Right lobe of liver (tissue), 6 donors: ENCODE measurements at places on chromosomes 3 and 15. TPM values are rescaled to one million over a fixed set of nuclear protein-coding genes. Genes with fewer than 3 reads are reported as not detected.

DNA sequence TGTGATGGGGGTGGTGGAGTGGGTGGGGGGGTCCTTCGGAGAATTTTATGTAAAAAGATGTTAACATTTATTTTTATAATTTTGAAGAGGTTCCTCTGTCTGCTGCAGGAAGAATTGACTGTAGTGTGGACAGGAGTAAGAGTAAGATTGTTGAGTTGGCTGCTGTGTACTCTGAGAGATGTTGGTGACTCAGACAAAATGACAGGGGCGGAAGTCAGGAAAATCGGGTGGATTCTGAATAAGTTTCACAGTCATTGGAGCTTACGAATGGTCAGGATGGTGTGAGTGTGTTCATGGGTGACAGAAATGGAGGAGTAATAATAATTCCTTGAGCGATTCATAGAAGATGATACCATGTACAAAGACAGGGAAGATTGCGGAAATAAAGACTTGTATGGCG is 420.0 kb downstream of the ROBO2 start:
- H3K27me3 ChIP-seq = no peaks in the 10 kb centered on the region
- DNase-seq = no peak
- no peak overlapping the region for H3K27ac ChIP-seq

- no peaks in the 10 kb centered on the region for H3K4me1 ChIP-seq
- H3K36me3 ChIP-seq = no peaks in the 10 kb centered on the region
- H3K27ac ChIP-seq = no peak overlapping the region
- no peak overlapping the region for H3K4me3 ChIP-seq
These were observed 1.5 kb downstream of the SLC6A11 start for GRCh38 chr3:10817506-10817905.

- H3K27ac ChIP-seq = no peak overlapping the region
- no peaks in the 10 kb centered on the region for H3K27me3 ChIP-seq
- no peak overlapping the region for H3K4me3 ChIP-seq
- H3K4me1 ChIP-seq = peaks cover 16% of the 10 kb centered on the region
- no peak for DNase-seq
These were observed 13.7 kb downstream of the PDHB start for GRCh38 chr3:58419780-58420507.

DNA sequence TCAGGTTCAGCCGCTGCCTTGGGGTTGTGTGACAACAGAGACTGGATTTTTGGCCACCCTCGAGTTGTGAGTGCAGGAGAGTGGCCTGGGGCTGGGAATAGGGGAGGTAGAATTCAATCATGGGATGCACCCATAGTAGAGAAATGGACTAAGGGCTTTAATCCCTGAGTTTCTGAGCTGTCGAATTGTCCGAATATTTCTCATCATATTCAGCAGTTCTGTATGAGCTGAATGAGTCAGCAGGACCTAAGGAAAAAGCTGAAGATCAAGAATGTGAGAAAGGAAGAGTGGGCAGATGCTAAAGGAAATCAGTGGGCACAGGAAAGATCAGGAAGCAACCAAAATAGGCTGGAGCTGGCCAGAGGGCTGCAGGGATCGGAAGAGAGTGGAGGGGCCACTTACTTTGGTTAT is 44.4 kb upstream of the SACM1L start:
- DNase-seq = no peak
- H3K27me3 ChIP-seq = no peaks in the 10 kb centered on the region
- peaks cover 1% of the 10 kb centered on the region for H3K4me1 ChIP-seq
- no peaks in the 10 kb centered on the region for H3K36me3 ChIP-seq
- H3K27ac ChIP-seq = peak overlapping the region; percentile 66

- H3K27ac ChIP-seq = no peak overlapping the region
- no peak for DNase-seq
- H3K27me3 ChIP-seq = no peaks in the 10 kb centered on the region
- no peaks in the 10 kb centered on the region for H3K36me3 ChIP-seq
- H3K4me1 ChIP-seq = no peaks in the 10 kb centered on the region
These were observed 137.3 kb upstream of the UBE2E1 start for GRCh38 chr3:23668430-23668904.

DNA sequence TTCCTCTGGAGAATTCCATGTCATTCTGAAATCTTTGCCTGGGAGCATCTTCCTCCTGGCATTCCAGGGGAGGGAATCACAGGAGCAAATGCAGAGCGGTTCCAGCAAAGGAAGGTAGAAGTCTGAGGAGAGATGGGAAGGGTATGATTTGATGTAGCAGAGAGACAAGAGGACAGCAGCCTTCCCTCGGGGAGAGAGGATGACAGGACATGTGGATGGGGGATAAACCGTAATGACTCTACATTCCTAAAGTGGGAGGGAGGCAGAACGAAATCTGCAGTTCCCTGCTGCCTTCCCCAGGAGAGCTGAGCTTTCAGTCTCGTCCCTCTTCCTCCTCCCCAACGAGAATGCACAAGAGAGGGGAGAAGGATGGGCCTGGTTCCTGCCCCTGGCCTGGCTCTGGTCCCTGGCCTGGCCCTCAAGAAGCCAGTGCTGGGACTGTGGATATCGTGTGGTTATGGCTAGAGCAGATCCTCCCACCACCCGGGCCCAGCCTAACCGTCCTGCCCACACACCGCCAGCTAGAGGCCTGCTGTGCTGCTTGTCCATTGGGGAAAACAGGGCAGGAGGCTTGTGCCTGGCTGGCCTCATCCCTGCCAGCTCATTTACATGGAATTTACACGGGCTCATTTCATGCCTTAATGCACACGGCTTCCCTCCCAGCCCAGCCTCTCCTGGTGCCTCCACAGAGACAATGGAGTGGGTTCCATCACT is 26.6 kb downstream of the SEMA7A start:
- H3K27me3 ChIP-seq = no peaks in the 10 kb centered on the region
- H3K4me3 ChIP-seq = no peak overlapping the region
- no peaks in the 10 kb centered on the region for H3K4me1 ChIP-seq
- no peak for DNase-seq

GRCh38 chr3:150444371-150444770 is 36.3 kb downstream of the TSC22D2 start:
- H3K27ac ChIP-seq = no peak overlapping the region
- H3K4me1 ChIP-seq = peaks cover 5% of the 10 kb centered on the region
- no peak overlapping the region for H3K4me3 ChIP-seq
- no peaks in the 10 kb centered on the region for H3K27me3 ChIP-seq

GRCh38 chr15:88741671-88742070 is 61.6 kb upstream of the ACAN start:
- no peak overlapping the region for H3K27ac ChIP-seq
- no peak overlapping the region for H3K4me3 ChIP-seq
- H3K27me3 ChIP-seq = no peaks in the 10 kb centered on the region

GRCh38 chr3:38610436-38610835 is 39.1 kb downstream of the SCN5A start:
- H3K36me3 ChIP-seq = no peaks in the 10 kb centered on the region
- H3K4me3 ChIP-seq = no peak overlapping the region
- H3K4me1 ChIP-seq = no peaks in the 10 kb centered on the region
- no peak overlapping the region for H3K27ac ChIP-seq
- no peaks in the 10 kb centered on the region for H3K27me3 ChIP-seq
- no peak for DNase-seq

GRCh38 chr3:55770077-55770476 is 283.0 kb upstream of the WNT5A start:
- no peak for DNase-seq
- H3K4me3 ChIP-seq = no peak overlapping the region
- H3K27ac ChIP-seq = no peak overlapping the region
- H3K27me3 ChIP-seq = no peaks in the 10 kb centered on the region
- no peaks in the 10 kb centered on the region for H3K4me1 ChIP-seq

DNA sequence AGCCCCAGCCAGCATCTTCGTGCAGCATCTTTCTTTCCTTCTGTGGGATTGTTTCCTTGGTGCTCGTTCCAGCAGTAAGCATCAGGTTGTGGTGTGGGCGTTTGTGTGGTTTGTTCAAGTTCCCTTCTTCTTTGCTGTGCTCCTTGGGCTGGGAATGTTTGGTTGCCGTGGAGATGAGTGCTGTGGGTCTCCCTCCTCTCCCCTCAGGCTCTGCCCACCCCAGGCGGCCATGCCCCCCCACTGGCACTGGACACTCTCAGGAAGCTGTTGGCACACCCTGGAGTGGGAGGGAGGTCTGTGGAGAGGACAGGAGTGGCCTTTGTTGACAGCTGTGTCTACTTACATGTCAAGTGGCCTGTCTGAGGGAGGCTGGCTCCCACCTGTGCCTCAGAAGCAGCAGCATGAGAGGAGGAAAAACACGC is 46.5 kb upstream of the SACM1L start:
- H3K4me3 ChIP-seq = no peak overlapping the region
- no peak for DNase-seq
- no peaks in the 10 kb centered on the region for H3K36me3 ChIP-seq
- peak overlapping the region; percentile 92 for H3K27ac ChIP-seq
- H3K4me1 ChIP-seq = peaks cover 90% of the 10 kb centered on the region

DNA sequence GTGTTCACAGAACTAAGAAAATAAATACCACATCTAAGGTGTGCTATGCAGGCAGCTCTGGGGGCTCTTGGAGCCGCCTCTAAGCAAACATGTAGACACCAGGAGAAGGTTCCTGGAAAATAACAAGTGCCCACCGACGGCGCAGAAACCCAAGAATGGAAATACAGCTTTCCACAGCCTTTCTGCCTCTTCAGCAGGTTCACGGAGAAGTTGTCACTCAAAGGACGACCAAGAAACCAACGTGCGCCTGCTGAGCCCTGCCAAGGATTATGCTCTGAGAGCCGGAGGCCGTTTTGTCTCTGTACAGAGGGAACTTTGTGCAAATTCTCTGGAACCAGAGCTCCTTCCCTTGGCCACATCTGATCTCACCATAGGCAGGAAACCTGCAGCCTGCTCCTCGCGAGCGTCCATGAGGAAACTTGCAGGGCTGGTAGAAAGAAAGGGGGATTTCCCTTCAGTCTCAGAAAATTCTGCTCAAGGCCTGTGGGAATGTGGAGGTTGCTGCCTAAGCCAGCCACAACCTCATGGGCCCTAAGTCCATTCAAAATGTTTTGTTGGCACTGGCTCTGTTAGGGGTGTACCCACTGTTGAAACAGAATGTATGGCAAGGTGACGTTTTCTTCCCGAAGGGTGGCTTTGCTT is 40.6 kb upstream of the ETV5 start:
- DNase-seq = no peak
- no peak overlapping the region for H3K4me3 ChIP-seq
- H3K4me1 ChIP-seq = no peaks in the 10 kb centered on the region
- H3K27ac ChIP-seq = no peak overlapping the region
- H3K36me3 ChIP-seq = no peaks in the 10 kb centered on the region

- DNase-seq = no peak
- no peaks in the 10 kb centered on the region for H3K36me3 ChIP-seq
- no peaks in the 10 kb centered on the region for H3K27me3 ChIP-seq
- H3K4me1 ChIP-seq = no peaks in the 10 kb centered on the region
- H3K4me3 ChIP-seq = no peak overlapping the region
These were observed 121.5 kb downstream of the SLC9A9 start for GRCh38 chr3:143726727-143727126.

DNA sequence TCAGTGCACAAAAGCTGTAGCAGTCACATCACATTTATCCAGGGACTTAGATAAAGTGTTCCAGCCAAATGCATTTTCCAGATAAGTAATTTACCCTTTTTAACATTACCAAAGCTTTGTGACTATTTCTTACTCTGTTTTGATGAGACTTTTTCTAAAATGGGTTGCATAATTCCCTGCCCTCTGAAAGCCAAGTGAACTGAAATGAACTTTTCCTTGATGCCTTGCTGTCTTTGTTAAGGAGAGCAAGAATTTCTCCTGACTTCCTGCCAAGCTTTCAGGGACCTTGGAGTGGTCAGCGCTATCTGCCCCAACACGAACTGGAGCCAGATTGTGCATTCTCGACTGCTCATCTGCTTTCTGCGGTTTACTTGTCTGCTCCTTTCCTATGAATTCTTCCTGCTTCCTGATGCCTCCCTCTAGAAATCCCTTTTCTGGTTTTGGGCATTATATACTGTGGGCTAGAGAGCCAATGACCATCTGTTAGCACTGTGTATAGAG is 34.8 kb downstream of the EIF4E3 start:
- H3K27me3 ChIP-seq = no peaks in the 10 kb centered on the region
- no peaks in the 10 kb centered on the region for H3K36me3 ChIP-seq
- no peaks in the 10 kb centered on the region for H3K4me1 ChIP-seq
- no peak overlapping the region for H3K27ac ChIP-seq
- DNase-seq = no peak

GRCh38 chr15:41969851-41970431 is 2.4 kb downstream of the EHD4 start:
- DNase-seq = no peak
- H3K36me3 ChIP-seq = no peaks in the 10 kb centered on the region
- no peaks in the 10 kb centered on the region for H3K4me1 ChIP-seq
- H3K4me3 ChIP-seq = no peak overlapping the region

GRCh38 chr3:17235310-17235709 is 350.6 kb downstream of the PLCL2 start:
- no peak for DNase-seq
- H3K4me3 ChIP-seq = no peak overlapping the region

DNA sequence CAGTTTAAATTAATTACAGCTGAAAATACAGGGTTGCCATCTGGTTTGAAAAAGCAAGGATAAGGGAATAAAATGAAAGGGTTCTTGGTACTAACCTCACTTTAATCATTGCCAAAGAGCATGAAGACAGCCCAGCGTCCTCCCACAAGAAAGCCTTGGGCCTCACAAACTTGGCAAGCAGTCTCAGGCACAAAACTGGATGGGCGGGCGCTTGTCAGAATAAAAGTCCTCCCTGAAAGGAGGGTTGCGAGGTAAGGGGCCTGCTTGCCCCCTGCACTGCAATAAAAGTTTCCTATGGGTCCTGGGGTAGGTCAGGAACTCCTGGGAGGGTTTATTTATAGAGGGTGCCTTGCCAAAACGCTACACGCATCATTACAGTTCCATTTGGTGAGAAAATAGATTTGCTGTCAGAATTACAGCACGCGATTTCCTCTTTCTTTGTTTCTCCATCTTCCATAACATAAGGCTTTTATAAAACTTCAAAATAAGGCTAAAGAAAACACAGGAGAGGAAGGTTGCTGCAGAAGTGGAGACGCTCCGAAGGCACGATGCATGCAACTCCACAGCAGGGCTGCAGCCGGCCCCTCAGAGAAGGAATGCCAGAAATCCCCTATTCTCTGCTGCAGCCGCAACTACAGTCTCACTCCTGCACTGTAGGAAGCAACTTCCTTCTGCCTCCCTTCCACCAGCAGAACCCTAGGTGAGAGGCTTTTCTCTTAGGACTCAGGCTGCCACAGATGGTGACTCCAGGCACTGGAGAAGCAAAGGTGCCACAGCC is 61.3 kb downstream of the VGLL4 start:
- no peaks in the 10 kb centered on the region for H3K4me1 ChIP-seq
- DNase-seq = no peak

- H3K27me3 ChIP-seq = no peaks in the 10 kb centered on the region
- no peak for DNase-seq
- H3K4me1 ChIP-seq = no peaks in the 10 kb centered on the region
- H3K4me3 ChIP-seq = no peak overlapping the region
- H3K27ac ChIP-seq = peak overlapping the region; percentile 47
These were observed 38.5 kb downstream of the C3orf62 start for GRCh38 chr3:49238274-49239127.

CYP19A1 gene
- total RNA-seq = not detected

SCN11A gene
- 0.16 TPM for total RNA-seq

UACA gene
- total RNA-seq = 13.0 TPM

FMN1 gene
- total RNA-seq = 2.8 TPM

STRC gene
- total RNA-seq = 1.2 TPM

LRRFIP2 gene
- 46.1 TPM for total RNA-seq

AEN gene
- total RNA-seq = 4.5 TPM
